ENCODE measurements at places on chromosomes 5 and 9.

DNA sequence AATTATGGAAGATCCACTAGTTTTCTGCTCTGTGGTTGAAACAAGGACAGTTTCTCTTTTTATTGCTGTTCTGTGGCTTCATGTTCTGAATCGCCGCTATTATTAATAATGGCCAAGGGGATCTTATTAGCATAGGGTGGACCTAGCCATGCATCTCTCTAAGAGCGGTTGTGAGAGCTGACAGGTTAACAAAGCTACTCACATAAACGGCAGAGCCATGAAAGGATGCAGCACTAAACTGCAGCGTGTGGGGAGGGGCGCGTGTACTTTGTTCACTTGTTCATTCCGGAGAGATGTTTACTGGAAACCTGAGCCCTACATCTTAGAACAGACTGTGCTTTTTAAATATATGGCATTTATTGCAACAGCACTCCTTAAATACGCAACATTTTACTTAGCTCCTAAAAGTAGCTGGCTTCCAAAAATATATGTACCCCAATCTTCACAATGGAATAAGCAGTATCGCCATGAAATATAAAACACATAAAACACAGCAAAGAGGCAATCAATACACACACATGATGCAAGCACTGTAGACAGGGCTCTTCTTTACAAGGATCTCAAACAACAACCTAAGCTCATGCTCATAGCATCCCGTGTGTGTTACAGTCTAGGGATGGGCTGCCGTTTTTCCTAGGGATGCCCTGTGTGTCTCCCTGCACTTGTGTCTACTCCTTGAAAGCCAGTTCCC lies 424.6 kb downstream of the MED10 start:
- no peak for DNase-seq

- DNase-seq: no peak
Measured at GRCh38 chr9:115050002-115050490, 67.9 kb downstream of the TNC start.

- no peak for DNase-seq
Measured at GRCh38 chr9:109780453-109781033, 545 bp downstream of the PALM2AKAP2 start.

DNA sequence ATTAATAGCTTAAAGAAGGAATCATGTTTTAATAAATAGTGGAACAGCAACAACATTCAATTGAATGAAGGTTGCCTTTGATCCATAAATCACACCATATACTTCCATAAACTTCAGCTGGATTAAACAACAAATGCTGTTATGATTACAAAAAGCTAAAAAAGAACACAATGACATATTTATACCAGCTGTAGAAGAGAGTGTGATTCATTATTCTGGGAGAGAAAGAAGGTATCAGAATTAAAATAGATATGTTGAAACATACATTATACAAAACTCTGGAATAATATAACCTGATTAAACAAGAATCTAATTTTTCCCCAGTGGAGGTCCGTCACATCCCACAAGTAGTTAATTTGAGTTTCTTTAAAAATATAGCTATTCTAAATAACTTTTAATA lies 7.5 kb upstream of the RECK start:
- no peak for DNase-seq

GRCh38 chr9:134253606-134254205 lies 72.5 kb upstream of the RXRA start:
- no peak for DNase-seq

DNA sequence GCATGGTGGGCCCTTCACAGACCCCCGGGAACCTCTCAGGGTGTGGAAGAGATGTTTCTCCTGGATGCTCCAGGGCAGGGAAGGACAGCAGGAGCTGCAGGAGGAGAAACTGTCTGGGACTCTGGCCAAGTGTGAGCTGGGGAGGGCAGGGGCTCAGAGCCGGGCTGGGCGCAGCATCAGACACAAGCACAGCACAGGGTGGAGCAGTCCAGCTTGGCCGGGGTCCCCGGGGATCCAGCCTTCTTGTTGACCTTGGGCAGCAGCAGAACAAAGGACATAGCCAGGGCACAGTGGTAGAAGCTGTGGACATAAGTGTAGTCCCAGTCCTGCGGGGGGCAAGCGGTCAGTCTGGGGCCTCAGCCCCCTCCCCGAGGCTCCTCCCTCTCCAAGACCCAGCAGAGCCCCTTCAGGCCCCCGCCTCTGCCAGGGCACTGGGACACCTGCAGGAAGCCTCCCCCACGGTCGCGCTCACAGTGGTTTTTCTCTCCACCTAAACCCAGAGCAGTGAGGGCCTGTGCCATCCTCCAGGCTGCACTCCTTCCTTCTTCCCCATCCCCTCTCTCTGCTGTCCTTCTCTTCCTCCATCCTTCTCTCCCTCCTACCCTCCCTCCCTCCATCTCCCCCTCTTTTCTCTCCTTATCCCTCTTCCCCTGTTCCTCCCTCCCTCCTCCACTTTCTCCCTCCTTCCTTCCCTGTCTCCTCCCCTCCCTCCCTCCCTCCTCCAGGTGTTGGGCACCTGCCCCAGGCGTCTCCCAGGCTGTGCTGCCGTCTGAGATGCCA lies 10.1 kb downstream of the MYMK start:
- no peak for DNase-seq

GRCh38 chr9:69093471-69094103 lies 58.0 kb downstream of the FXN start:
- no peak for DNase-seq

GRCh38 chr5:139495638-139496435 lies 13.3 kb upstream of the STING1 start:
- DNase-seq: no peak

DNA sequence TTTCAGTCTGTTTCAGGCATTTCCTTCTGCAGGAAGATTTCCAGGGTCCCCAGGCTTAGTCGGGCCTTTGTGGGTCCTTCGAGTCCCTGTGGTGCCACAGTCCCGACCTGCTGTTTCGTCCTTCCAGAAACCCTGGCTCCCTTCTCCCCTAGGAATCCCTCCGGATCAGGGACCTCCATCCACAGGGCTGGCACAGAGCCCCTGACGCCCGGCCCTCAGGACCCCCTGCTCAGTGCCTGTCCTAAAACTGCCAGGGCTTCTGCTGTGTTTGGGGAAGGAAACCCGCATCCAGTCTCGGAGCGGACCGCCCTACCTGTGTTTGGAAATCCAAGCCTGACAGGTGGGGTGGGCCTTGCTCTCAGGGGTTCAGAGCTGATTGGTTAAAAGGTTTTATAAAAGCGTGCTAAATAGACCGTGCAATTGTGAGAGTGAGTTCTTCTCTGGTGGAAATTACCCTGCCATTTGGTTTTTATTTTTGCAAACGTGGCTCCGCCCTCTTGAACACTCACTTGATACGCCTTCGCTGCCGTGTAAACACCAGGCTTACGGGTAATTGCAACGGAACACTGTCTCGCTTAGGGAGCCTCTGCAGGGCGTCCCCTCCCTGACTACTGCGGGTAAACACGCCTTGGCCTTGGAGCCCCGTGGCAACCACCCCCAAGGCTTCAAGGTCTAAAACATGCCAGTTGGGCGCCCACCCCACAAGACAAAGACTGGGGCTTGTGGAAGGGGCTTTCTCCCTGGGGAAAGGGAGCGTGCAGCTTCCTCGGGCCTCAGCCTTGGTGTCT lies 121.2 kb downstream of the PHF2 start:
- DNase-seq: no peak

GRCh38 chr9:35618325-35618727 lies at the start of gene CD72:
Gene CD72, minus strand, starts transcription at chr9:35618413. Its CDS starts 110 bp downstream, at chr9:35618303.
- DNase-seq: no peak

- DNase-seq: no peak
Measured at GRCh38 chr9:115164511-115164974, 46.6 kb upstream of the TNC start.

GRCh38 chr5:40046792-40047191 lies 622.0 kb upstream of the DAB2 start:
- DNase-seq: no peak

- DNase-seq: no peak
Measured at GRCh38 chr5:113044776-113045465, 68.3 kb downstream of the DCP2 start.

DNA sequence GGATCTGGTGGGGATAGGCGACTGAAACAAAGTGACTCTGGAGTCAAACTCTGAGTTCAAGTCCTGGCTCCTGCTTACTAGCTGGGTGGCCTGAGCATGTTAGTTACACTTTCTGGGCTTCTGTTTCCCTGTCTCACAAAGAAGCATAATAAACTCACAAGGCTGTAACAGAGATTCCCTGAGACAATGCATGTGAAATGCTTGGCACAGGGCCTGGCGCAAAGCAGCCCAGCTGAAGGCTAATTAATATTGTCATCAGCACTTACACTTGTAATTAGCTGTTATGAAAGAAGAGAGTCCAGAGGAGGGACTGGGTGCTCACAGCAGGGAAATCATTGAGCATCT lies 64.1 kb upstream of the SPOCK1 start:
- DNase-seq: no peak

- no peak for DNase-seq
Measured at GRCh38 chr5:123278284-123278683, 144.9 kb downstream of the CEP120 start.

- no peak for DNase-seq
Measured at GRCh38 chr5:177605667-177606066, 5.7 kb downstream of the B4GALT7 start.

DNA sequence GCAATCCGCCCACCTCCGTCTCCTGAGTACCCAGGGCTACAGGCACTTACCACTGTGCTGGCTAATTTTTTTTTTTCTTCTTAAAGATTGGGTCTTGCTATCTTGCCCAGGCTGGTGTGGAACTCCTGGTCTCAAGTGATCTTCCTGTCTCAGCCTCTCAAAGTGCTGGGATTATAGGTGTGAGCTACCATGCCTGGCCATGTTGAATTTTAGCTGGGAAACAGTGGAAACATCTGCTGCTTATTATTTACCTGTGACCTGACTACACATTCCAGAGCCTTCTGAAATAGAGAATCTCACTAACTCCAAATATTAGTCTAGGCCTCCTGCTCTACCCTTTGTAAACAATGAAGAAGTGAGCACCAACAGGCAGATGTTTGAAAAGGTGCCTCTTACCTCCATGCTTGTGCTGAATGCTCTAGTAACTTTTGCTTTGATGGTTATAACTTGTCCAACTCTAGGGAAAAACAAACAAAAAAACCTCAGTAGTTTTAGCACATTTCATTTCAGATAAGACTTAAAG lies 22.5 kb downstream of the ACOT12 start:
- DNase-seq: no peak

DNA sequence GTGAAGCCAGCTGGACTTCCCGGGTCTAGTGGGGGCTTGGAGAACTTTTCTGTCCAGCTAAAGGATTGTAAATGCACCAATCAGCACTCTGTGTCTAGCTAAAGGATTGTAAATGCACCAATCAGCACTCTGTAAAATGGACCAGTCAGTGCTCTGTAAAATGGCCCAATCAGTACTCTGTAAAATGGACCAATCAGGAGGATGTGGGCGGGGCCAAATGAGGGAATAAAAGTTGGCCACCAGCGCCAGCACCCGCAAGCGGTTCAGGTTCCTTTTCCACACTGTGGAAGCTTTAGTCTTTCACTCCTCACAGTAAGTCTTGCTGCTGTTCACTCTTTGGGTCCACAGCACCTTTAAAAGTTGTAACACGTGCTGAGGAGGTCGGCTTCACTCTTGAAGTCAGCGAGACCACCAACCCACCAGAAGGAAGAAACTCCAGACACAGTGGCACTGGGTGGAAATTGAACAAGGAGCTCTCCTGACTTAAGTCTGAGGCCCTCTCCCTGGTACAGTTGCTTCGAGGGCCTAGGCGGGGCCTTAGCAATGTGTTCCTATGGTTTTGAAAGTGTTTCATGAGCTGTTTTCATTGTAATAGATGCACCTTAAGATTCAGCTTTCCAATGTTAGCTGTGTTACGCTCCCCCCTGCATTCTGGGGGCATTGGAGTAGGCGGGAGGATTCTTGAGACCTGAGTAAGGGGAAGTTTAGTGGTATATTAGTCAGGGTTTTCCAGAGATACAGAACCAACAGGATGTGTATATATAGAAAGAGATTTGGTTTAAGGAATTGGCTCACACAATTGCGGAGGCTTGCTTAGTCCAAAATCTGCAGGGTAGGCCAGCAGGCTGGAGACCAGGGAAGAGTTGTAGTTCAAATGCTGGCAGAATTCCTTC lies 21.5 kb upstream of the MYO10 start:
- DNase-seq: no peak

DNA sequence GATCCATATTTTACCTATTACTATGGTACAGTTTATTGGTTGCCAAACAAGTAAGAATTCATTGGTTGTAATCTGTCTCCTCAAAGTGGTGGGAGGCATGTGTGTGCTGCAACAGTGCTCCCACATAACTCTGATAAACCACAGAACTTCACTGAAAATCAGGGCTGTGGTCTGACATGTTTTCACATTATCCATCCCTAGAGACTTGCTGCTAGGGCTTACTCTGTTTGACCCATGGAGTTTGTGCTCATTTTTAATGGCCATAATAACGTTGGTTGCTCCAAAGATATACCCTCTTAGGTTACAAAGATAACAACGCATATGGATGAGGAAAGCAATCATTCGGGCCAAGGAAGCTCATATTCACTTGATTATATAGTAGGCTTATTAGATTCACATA lies 37.0 kb downstream of the HACD4 start:
- DNase-seq: no peak

DNA sequence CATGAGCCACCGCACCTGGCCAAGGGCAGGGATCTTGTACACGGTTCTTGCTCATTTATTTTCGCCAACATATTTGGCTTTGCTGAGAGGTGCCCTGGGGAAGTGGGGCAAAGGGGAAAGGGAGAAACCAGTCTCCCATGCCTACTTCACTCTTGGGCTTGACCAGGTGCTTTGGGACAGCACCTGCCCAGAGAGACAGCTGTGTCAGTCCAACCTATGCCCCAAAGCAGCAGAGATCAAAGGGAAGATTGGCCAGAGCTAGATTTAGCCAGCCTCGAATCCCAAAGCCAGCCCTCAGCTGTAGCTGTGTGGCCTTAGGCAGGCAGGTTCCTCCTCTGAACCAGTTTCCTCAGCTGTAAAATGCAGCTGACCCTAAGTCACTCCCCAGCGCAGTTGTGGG lies 2.3 kb upstream of the PTGES start:
- no peak for DNase-seq

DNA sequence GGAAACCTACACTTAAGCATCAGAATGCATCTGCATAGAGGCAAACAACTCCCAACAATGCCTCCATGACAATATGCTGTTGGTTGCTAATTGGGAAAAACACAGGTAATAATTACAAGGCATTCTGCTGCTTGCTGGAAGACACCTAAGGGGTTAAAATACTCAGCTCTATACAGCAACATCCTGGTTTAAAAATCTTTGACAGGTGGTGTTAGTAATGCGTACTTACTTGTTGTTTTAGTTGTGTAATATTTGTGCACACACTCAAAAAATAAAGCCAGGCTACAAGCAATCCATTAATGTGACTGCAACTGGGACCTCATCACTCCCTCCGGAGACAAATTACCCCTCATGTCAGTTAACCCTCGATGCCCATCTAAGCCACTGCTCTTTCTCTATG lies 126.3 kb upstream of the ELL2 start:
- DNase-seq: no peak

DNA sequence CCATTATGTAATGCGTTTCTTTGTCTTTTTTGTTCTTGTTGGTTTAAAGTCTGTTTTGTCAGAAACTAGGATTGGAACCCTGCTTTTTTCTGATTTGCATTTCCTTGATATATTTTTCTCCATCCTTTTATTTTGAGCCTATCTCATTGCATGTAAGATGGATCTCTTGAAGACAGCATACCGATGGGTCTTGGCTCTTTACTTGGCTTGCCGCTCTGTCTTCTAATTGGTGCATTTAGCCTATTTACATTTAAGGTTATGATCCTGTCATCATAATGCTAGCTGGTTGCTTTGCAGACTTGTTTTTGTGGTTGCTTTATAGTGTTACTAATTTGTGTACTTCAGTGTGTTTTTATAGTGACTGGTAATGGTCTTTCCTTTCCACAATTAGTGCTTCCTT lies 13.3 kb upstream of the CDKN2B start:
- no peak for DNase-seq

GRCh38 chr9:89659891-89660685 lies 55.3 kb downstream of the GADD45G start:
- DNase-seq: no peak
